Effector CD4-positive, alpha-beta T cell (primary cell): ENCODE measurements at places on chromosomes 16 and 17.

GRCh38 chr16:86511317-86512161 lies 1.2 kb downstream of the FOXF1 start:
- no peak for DNase-seq

DNA sequence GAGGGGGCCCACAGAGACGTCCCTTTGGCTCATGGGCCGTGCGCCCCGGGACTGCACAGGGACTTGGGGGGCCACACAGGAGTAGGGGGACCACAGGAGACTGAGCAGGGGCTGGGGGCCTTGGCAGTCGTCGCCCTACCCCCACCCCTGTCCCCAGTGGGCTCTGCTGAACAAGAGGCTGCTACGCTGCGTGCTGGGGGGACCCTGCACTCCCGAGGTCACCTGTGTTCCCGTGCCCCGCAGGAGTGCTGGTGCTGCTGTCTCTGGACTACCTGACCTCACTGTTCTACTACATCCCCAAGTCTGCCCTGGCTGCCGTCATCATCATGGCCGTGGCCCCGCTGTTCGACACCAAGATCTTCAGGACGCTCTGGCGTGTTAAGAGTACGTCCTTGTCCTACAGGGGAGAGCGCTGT lies 14.4 kb upstream of the RNF213 start:
- DNase-seq: no peak

- DNase-seq: no peak
Observed at GRCh38 chr16:88378401-88378800, 4.4 kb upstream of the ZNF469 start.

DNA sequence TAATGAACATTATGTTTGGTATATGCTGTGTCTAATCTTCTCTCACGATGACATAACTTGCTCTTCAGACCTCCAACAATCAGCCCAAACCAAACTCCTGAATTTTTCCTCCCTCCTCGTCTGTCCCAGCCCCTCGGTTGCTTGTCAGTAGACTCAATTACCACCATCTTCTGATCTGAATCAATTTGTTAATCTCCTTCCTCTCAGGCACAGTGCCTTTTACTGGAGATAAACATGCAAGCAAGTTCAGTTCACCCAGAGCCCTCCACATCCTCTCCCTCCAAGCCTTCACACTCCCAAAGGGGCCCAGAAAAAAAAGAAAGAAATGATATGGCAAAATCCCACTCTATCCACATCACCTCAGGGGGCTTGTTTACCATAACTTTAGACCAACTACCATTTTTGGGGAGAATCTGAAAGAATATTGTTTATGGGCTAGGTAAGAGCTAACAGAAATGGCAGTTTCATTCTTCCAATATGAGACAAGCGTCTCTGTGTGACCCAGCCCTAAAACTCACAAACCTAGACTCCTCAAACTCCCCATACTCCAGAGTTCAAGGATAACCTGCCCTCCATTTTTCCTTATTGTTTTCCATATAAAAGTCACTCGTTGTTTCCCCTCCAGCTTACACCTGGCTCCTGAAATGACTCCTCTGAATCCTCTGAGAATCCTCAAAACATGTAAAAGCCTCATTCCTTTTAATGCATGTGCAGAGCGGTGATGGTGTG lies 1.5 kb downstream of the TEX2 start:
- DNase-seq: no peak

GRCh38 chr17:17845046-17845775 lies 8.4 kb upstream of the SREBF1 start:
- DNase-seq: no peak

GRCh38 chr17:1873418-1873817 lies 43.6 kb downstream of the RPA1 start:
- DNase-seq: no peak

DNA sequence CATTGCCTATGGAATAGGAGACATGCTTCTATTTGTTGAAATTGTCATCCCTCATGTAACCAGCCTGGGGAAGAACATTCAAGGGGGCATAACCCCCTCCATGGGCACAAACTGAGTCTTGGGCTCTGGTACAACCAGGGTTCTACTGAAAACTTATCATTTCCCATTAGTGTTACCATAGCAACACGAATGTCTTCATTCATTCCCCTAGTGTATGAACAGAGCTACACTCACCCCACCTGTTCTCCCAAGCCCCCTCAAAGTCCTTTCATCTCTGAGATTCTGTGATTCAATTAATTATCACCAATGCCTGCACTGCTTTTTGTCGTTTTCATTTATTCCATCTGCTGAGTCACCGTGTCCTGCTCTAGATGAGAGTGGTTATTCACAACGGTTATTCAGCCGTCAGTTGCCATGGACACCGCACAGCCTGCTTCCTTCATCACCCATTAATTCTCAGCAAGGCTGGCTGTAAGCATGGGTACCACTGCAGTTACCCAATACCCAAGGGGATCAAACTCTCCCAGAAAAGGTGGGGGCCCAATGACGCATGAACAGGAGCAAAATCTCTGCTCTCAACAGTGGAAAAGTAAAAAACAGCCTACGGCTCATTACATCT lies 1.6 kb upstream of the GAST start:
- no peak for DNase-seq

GRCh38 chr17:76500747-76501017 lies 541 bp downstream of the RHBDF2 start:
- no peak for DNase-seq

DNA sequence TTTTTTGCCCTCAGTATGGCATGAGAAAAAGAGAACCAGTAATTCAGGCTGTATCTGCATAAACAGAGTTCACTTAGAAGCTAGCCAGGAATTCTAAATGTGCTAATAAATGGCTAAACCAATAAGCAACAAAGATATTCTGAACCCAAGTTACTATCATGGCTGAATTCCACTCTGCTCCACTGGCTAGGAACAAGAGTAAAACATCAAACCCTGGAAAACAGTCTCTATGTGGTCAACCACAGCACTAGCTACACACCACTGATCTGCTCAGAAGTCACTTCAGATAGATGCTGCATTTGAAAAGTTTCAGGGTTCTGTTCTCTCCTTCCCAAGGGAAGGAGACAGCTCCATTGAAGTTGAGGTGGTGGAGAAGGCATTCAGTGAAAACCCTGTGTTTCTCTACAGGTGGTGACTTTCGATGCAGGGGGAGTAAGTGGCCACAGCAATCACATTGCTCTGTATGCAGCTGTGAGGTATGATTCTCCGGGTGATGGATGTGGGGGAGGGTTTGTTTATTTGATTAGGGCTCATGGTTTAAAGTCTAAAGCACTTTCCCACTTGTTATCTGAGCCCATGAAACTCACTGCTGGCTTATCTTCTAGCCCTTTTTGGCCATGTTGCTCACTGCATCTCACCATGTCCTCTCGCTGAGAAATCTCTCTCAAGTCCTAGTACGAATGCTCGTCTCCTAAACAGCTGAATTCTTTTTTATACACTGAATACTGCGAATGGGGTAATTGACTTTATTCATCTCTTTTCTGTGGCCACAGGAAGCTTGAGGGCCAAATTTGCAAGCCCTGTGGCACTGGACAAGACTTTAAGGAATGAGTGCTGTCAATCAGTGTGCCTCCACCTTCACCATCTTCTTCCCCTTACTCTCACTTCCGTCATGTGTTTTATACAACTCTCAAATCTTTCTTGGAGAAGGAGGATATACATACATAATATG lies 39.9 kb downstream of the CENPV start:
- DNase-seq: no peak

GRCh38 chr16:24876231-24876630 lies 30.5 kb downstream of the SLC5A11 start:
- DNase-seq: no peak

GRCh38 chr17:14762736-14763479 lies 462.0 kb downstream of the HS3ST3B1 start:
- no peak for DNase-seq

- DNase-seq: no peak
Observed at GRCh38 chr16:55325080-55325447, 1.1 kb downstream of the IRX6 start.

DNA sequence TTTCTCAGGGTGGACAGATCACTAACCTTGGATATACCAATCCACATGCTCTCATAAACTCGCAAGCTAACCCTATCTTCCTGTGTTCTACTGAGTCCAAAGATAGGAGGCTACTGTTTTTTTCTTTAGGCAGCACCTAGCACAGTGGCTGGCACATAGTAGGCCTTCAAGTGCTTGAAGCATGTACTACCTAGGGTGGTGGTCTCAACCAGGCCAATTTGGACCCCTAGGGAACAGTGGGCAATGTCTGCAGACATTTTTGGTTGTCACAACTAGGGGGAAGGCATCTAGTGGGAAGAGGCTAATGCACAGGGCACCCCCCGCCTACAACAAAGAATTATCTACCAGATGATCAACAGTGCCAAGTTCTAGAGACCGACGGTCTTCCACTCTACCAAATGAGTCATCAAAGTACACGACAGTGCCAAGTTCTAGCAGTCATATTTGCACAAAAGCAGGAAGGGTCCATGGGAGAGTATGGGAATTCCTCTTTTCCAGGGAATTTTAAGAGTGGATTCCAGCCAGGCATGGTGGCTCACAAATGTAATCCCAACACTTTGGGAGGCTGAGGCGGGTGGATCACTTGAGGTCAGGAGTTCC lies 390.3 kb downstream of the SLC39A11 start:
- DNase-seq: no peak
